ENCODE measurements at places on chromosomes 3 and 15.

DNA sequence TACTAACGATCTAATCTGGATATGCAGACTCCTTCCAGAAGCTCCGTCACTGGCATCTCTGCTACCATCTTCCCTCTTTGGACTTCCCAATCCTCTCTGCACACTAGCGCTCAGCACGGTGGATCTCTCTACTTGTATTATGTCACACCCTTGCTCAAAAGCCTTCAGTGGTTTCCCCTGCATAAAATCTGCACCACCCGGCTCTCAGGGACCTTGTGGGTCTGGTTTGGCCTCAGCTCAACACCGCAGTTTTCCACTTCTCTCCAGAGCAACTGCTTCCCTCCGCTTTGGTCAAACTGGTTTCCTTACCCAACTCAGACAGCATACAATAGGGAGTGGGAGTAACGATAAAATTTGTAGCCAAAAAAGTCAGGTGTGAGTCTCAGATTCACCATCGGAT is 30.7 kb upstream of the HES1 start:
- no peak for DNase-seq

- no peak for DNase-seq
Measured at GRCh38 chr15:82730022-82730530, 20.4 kb upstream of the AP3B2 start.

GRCh38 chr15:68386587-68387288 is 45.2 kb downstream of the ITGA11 start:
- no peak for DNase-seq

DNA sequence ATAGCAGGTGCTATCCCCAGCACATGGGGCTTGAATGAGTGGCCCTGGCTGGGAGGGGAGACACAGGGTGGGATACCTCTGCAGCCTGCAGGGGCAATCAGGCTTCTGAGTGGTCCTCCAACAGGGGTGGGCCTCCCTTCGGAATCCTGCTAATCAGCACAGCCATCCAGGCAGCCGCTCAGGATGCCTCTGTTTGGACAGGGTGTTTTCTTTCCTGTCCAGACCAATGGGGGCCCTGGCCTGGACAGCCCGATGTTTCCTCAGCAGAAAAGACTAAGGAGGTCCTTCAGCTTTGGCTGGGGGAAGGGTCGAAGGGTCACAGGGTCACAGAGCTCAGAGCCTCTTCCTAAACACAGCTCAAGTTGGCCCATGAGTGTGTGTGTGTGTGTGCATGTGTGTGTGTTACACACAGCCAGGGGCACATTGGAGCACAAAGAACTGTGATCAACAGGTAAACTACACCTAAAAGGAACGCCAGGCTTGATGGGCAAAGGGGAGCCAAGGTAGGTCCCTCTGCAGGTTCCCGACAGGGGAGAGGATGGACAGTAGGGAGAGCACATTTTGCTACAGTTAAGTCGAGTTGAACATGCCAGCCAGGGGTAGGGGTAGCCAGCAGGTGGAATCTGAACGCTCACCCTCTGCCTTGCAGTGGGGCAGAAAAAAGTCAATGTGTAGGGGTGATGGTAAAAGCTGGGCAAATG is 1.1 kb upstream of the HAPLN3 start:
- DNase-seq, result no peak

DNA sequence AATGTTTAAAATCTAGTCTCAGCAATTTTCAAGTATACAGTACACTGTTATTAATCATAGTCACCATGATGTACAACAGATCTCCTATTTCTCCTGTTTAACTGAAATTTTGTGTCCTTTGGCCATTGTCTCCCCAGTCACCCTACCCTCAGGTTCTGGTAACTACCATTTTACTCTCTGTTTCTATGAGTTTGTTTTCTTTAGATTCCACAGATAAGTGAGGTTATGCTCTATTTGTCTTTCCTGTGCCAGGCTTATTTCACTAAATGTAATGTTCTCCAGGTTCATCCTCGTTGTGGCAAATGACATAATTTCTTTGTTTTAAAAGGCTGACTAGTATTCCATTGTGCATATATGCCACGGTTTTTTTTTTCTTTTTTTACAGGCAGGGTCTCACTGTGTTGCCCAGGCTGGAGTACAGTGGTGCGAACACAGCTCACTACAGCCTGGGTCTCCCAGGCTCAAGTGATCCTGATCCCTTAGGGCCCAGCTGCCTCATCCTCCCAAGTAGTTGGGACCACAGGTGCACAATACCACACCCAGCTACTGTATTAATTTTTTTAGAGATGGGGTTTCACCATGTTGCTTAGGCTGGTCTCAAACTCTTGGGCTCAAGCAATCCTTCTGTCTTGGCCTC is 50.0 kb downstream of the RAB7A start:
- DNase-seq, result no peak

DNA sequence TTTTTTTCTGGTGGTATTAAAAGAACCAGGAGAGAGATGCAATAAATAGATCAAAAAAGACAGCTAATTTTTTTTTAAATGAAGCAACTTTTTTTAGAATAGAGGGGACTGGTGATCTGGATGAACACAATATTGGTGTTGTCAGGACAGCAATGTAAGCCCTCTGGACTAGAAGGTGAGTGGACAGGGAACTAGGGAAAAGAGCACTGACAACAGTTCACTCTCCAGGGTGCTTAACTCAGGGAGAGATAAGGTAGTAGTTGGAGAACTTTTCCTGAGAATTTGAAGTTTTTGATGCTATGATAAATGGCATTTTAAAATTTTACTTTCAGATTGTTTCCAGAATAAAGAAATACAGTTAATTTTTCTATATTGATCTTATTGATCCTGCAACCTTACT is 158.3 kb upstream of the STAC start:
- no peak for DNase-seq

- no peak for DNase-seq
Measured at GRCh38 chr3:148006508-148006907, 597.3 kb downstream of the ZIC1 start.

GRCh38 chr15:51199541-51199940 is 104.8 kb upstream of the TNFAIP8L3 start:
- no peak for DNase-seq

DNA sequence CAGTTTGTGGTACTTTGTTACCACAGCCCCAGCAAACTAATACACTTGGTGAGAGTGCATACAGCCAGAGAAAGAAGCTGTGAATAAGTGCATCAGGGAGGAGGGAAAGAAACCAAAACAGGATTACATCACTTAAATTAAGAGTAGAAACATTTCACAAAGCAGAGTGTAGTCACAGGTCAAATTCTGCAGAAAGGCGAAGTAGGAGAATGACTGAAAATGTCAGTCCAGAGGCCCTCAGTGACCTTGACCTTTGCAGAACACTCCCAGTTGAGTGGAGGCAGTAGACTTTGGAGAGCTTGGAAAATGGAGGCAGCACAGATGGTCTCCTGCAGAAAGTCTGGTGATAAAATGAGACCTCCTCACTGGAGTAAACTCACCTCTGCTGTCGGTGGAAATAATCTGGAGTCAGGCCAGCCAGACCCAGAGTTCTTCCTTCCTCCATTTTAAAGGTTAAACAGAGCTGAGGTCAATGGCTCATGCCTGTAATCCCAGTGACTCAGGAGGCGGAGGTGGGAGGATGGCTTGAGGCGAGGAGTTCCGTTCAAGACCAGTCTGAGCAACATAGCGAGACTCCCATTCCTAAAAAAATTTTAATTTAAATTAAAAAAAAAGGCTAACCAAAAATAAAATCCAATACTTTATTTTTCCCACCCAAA is 5.0 kb downstream of the CD86 start:
- no peak for DNase-seq

- no peak for DNase-seq
Measured at GRCh38 chr3:26712211-26713026, 89.8 kb downstream of the LRRC3B start.

DNA sequence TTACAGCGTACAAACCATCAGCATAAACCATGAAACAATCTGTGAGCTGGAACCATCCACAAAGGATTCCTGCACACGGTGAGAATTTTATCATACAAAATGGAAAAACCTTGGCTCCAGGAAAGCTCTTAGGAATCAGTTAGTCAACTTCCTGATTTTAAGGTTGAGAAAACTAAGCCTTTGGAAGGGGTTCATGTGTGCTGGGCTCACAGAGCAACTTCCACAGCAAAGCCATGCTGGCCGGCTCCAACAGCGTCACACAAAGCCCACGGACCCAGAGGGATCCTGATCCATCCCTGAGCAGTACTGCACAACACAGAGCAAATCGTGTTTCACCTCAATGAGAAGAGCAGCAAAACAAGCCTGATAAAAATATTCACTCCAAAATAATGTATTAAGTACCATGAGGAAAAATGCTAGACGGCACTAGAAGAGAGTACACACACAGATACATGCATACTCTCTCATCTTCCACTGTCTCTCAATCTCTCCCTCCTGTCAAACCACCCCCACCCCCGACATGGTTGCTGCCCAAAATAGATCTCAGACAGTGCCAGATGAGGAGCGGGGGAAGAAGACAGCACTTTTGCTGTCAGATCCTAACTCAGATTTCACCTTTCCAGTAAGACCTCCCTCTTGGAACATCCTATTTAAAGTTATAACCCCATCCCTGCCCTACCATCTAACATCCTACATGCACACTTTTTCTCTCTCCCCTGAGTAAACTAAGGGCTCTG is 58.6 kb downstream of the MB21D2 start:
- DNase-seq, result no peak

DNA sequence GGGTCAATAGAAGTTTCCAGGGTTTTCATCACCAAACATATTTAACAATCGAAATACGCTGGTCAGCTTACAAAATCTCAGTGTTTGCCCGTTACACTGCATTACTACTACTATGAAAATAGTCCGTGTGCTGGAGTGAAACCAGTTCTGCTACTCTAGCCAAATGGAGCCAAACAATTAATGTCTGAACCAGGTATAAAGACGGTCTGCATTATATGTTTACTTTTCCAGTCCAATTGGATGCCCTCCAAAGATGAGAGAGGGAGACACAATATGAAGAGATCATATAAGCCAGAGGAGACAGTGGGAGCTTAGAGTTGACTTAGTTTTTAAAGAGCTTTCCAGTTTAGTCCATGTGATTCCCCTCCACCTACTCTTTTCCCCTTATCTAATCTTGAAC is 6.3 kb upstream of the DUT start:
- no peak for DNase-seq
